ENCODE measurements at places on chromosomes 11 and 22. TPM values are rescaled to one million over a fixed set of nuclear protein-coding genes. Genes with fewer than 3 reads are reported as not detected.

DNA sequence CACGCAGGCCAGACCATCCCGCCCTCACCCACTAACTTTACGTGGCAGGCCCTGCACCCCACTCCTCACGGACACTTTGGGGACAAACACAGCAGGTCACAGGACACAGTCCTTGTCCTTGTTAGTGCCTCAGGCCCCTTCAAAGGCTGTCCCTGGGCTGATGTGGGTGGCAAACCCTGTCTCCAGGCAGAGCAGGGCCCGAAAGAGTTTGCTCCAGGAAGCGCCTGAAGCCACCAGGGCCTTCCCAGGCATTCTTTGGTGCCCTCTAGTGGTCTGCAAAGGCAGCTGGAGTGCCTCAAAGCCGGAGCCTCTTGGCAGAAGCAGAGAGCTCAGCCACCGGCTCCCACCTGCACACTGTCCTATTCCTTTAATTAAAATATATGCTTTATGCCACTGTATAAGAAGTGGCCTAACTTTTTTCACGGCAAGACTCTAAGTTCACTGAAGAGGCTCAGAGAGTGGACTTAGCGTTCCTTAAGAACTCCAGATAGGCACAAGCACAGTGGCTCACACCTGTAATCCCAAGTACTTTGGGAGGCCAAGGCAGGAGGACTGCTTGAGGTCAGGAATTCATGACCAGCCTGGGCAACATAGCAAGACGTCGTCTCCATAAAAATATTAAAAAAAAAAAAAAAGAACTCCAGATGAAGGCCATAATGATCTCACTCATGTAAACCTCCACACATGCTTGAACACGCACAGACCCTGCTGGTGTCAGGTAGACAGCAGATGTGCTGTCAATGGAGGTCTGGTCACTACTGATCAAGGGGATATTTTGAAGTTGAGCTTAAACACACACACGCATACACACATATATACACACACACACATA is 11.1 kb downstream of the TXN2 start:
- peak; percentile 82 for DNase-seq

GRCh38 chr11:16242806-16243205 is 113.5 kb downstream of the SOX6 start:
- DNase-seq: no peak

DNA sequence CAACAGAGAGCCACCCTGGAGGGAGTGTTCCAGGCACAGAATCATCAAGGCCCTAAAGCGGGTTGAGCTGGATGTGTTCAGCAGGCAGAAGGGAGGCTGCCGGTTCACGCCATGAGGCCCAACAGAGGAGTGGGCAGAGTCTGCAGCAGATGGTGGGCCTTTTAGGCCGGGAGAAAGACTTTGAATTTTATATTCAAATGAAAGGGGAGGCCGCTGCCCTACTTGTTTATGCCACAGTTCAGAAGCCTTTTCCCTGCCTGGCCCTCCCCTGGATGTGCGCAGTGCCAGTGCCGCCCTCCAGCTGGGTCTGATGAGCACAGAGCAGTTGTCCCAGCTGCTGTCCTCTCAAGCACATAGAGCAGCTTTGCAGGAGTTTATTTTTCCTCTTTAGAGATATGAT is 46.9 kb upstream of the TTC12 start:
- DNase-seq: no peak

The TAF10 gene
- total RNA-seq: 90.9 TPM

DNA sequence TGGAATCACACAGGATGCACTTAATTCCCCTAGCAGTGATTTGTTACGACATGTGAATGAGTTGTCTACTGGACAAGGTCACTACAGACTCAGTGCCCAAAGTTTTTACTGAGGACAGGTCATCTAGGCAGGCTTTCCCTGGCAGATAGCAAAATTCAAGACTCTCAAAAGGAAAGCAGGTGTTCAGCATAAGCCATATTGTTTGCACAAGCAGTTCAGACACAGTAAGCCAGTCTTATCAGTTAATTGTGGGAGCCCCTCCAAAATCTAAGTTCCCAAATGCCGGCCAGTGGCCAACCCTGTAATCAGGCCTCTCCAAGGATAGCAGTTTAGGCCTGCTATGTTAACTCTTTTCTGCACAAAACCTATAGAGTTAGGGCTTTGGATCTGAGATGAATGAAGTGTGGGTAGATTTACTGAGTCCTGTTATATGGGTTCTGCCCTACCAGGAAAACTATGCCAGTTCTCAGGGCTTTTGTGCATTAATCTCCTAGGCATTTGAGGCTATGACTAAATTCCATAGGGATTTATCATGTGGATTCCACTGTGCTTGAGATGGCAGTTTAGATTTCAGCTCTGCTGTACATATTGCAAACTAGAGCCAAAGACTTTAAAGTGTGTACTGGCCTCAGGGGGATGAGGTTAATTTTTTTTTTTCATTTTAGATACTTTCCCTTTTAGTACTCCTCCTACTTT is 4.8 kb upstream of the ARHGEF12 start:
- DNase-seq: no peak

GRCh38 chr11:111427471-111427912 is 48.4 kb upstream of the POU2AF1 start:
- DNase-seq: no peak

DNA sequence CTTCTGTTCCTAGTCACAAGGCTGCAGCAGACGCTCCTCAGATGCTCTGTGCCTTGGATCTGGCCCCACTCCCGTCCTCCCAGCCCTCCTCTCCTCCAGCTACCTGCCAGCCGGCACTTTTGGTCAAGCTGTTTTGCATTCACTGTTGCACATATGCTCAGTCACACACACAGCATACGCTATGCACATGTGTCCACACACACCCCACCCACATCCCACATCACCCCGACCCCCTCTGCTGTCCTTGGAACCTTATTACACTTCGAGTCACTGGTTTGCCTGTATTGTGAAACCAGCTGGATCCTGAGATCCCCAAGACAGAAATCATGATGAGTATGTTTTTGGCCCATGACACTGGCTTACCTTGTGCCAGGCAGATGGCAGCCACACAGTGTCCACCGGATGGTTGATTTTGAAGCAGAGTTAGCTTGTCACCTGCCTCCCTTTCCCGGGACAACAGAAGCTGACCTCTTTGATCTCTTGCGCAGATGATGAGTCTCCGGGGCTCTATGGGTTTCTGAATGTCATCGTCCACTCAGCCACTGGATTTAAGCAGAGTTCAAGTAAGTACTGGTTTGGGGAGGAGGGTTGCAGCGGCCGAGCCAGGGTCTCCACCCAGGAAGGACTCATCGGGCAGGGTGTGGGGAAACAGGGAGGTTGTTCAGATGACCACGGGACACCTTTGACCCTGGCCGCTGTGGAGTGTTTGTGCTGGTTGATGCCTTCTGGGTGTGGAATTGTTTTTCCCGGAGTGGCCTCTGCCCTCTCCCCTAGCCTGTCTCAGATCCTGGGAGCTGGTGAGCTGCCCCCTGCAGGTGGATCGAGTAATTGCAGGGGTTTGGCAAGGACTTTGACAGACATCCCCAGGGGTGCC is 109.8 kb downstream of the BCR start:
- peak; percentile 75 for DNase-seq

- no peak for DNase-seq
Observed at GRCh38 chr11:86180423-86180822, 64.1 kb upstream of the EED start.

The UBXN1 gene
- total RNA-seq: 88.9 TPM

The CATSPERZ gene
- not detected for total RNA-seq

DNA sequence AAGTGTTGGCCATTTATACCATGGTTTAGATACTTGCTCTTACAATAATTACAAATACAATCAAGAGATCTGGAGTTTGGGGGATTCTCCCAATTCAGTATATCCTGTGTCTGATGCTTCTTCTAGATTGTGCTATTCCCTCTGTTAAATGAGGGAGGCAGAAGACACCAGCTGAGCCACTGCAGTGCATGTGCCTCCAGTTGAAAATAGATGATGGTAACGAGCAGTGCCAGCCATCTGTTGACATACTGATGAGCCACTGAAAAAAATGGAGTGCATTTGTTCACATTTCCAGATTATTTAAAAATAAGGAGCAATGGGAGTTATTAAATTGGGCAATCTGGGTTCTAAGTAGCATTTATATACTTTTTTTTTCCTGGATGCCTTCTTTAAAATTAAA is 1428.0 kb upstream of the TENM4 start:
- DNase-seq: no peak

- no peak for DNase-seq
Observed at GRCh38 chr11:11558396-11558795, 63.4 kb downstream of the GALNT18 start.

GRCh38 chr11:88384669-88385005 is 47.1 kb upstream of the CTSC start:
- no peak for DNase-seq

DNA sequence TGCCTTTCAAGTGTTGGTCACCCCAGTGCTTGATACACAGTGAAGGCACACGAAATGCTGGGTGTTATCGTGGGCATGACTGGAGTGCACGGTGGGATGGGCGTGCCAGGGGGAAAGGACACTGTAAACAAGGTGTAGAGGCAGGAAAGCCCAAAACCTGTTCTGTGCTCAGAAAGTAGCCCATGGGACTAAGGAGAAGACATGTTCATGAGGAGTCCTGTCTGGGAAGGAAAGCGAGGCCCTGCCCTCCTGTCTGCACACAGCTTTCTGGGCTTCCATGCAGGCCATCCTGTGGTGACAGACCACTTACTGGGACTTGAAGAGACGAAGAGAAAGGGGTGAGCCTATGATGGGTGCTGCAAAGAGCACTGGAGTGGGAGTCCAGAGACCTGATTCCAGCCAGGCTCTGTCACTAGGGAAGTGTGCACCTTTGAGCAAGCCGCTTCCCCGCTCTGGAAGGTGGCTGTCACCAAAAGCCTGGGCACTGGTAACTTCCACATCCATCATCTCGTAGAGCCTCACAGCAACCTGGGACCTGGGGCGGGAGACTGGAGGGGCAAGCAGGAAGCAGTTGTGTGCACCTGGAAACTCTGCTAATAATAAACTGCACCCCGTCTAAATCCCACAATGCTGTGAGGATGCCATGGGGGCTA is 846 bp upstream of the POU2F3 start:
- no peak for DNase-seq

- DNase-seq: no peak
Observed at GRCh38 chr22:32692371-32692770, 109.1 kb upstream of the TIMP3 start.

DNA sequence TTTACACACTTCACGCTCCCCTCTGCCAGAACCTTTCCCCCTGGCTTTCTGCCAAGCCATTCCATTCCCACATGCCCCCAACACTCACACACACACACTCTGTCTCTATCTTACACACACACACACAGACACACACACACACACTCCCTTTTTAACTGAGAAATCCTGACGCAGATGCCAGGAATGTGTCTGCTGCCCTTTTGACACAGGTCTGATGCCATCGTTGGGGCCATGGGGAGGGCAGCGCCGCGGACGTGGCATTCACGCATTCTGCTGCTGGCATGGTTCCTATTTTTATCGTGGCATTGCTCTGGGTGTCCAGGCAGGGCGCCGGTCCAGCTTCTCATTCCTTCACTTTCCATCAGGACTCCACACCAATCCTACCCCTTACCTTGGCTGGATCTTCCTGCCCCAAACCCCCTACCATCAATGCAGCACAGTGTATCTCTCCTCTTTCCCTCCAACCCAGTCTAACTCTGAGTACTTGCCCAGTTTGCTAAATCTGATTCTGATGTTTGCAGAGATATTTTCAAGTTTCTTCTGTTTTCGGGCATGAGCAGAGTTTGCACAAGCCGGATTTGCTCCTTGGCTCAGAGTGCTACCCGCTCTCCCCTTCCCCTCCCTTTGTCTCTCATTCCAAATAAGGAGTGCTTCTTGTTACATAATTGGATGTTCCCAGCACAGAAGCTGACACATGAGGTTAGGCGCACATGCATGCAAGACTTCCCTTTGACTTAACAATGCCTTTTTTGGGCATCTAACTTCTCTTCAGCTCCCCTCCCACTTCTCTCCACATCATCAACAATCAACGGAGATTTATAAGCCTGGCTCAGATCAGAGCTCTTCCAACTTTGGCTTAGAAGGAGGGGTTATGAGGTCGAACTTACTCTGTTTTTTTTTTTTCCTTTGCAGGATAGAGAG is 18.8 kb downstream of the SNX19 start:
- peak; percentile 81 for DNase-seq

DNA sequence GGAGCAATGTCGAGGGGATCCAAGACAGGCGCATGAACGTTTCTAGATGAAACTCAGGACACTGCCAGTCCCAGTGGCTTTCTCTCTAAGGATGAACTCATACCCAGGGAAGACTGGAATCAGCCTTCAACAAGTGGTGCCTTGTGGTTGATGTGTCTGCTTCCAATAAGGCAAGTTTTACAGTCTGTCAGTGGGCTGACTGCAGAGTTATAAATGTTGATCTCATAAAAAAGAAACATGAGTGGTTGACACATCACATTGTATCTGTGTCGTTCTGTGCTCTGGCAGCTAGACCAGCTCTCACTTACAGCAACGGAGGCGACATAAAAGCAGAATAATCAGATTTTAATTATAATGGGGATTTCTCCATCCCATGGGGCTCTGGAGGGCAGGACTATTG is 96.7 kb downstream of the SNX19 start:
- no peak for DNase-seq

DNA sequence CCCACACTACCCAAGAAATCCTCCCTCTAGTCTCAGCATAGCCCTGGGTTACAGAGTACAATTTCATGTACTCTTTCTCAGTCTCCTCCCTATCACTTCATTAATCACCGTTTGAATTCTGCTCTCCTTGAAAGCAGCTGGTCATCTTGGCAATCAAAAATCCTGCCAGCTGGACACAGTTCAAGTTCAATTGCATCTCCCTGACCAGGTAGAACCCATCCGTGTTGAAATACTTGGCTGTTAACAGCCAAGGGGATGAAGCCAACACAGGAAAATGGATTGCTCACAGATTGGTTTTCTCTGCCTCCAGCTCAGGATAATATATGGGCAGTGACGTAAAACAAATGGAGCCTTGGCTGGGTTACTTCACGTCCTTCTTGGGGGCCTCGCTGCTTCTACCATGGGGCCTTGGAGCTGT is 55.1 kb upstream of the GRK3 start:
- DNase-seq: no peak

- no peak for DNase-seq
Observed at GRCh38 chr22:33467080-33467479, 408.9 kb upstream of the SYN3 start.

DNA sequence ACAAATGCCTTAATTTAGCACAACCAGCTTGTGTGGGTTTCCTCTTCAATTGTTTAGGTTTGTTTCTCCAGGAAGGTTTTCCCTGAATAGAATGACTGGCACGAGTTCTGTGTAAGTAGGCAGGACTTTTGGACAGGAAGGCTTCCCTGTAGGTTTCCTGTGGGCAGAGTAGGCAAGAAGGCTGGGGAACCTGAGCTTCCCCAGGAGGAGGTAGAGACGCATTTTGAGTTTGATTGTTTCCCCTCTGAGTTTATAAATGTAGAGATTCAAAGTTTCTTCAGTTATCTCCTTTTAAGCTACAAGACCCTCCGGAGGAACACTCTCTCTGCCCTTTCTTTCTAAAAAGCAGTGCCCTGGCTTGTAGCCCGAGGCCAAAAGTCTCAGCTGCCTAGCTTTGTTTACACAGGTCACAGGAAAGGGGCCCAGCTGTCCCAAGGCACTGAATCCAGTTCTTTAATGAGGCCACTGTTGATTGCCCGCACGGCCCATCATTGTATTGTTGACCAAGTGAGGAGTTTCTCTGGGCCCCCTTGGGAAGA is 66.6 kb upstream of the RDX start:
- DNase-seq: no peak

The PATE4 gene
- total RNA-seq: not detected

The VSIG10L2 gene
- 0.30 TPM for total RNA-seq
